GM23248 (cell line): ENCODE measurements at places on chromosomes 7 and 10. TPM values are rescaled to one million over a fixed set of nuclear protein-coding genes. Genes with fewer than 3 reads are reported as not detected.

GRCh38 chr10:22346096-22346661, 883 bp downstream of the SPAG6 start:
- DNase-seq = no peak

OR2A42 gene
- 0.25 and 0.32 TPM in 2 replicates for total RNA-seq

- DNase-seq = no peak
Measured at GRCh38 chr10:124180044-124180745, 86.8 kb upstream of the CHST15 start.

HOXA9 gene
- 32.1 and 43.7 TPM in 2 replicates for total RNA-seq

DNA sequence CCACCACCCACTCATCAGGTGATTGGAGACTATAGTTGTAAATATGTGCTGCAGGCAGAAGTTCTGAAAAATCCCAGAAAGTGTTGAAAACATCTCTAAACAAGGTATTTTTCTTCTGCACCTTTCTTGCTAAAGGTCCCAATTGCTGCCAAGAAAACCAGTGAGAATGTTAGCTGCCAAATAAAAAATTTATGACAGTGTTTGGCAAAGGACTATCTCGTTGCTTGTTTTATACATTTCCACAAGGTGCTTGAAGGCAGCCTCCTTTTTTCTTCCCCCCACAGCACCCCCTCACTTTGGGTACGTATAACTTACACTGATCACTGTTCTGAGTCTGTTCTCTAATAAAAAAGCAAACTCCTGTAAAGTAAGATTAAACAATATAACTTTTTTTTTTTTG, 158.6 kb upstream of the TCF7L2 start:
- DNase-seq = no peak

- DNase-seq = peak; percentile 40
Measured at GRCh38 chr7:92266415-92267241, 20.9 kb downstream of the ANKIB1 start.

DNA sequence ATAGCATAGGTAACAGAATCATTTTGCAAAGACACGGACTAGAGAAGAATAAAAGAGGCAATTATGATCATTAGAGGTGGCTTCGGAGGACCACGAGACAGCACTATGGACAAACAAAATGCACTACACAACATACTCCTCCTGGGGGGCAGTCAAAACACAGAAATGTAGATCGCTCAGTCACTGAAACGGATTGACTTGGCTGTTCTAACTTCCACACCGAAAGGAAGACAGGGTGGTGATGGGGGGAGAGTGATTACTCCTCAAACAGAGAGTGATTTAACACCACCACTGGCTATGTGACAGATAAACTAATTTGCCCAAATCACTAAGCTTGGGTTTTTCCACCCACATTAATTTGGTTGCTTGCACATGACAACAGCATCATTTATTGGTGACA, 14.1 kb upstream of the PPA1 start:
- DNase-seq = no peak

DNA sequence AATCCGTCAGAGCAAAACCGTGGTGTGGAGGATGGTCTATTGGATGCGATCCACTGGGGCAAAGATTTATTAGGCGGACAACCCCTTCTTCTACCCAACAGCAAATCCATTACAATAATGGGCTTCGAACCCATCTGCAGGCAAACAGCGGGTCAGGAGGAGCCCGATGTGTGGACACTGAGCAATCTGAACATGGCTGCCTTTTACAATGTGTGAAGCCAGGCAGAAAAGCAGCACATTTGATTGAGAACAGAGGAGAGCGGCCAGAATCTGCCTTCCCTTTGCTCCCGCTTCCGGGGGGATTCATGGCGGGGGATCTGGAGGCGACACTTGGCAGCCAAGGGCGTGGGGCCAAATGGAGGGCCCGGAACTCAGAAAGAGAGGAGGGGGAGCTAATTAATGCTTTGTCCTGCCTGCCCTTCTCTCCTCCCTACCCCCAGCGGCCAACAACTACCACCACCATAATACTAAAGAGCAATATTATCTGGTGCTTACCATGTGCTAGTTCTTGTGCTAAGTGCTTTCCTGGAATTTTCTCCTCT, 133.0 kb downstream of the EMX2 start:
- DNase-seq = no peak

DNA sequence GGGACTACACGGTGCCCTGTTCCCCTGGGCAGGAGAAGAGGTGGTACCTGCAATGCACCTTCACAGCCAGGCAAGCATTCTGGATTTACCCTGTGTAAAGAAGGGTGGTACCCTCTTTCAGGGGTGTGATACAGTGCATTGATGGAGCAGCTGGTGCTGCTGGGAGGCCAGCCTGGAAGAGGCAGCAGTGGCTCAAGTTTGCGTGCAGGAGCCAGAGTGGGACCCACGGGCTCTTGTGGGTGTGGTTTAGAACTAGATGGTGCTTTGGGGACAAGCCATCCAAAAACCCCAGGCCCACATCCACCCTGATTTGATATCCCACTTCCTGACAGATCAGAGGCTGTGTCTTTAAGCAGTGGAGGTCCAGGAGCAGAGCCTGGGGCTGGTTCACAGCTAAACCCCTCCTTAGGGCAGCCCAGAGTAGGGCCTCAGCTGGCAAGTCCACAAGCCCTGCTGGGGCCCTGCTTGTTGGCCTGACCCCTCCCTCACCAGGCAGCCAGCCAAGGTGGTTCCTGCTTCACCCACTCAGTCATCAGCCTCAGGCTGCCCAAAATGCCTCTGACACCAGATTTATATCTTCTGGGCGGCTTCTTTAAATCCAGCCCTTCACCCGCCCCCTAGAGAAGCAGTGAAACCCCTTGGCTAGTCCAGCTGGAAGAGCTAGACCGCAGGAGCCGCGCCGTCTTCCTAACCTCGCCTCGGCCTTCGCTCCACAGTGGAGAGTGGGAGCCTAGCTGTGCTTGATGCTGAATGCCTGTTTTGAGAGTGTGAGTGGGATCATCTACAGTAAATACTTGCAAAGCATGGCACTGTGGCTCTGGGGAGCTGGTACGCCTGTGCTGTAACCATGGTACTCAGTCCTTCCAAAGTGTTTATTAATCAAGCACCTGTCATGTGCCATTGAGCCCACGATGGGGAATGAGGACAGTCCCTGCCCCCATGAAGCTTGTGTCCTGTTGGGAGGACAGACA, 1.4 kb upstream of the ASIC3 start:
- DNase-seq = peak; percentile 67

PIK3CG gene
- not detected in 2 replicates for total RNA-seq

DNA sequence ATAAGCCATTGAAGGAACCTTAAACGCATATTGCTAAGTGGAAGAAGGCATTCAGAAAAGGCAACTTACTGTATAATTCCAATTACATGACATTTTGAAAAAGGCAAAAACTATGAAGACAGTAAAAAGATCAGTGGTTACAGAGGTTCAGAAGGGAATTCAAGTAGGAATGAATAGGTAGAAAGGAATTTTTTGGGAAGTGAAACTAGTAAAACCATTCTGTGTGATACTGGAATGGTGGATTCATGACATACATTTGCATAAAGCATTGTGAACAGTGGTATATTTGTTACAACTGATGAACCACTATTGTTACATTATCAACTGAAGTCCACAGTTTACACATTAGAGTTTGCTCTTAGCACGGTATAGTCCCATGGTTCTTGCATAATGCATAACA, 114.2 kb upstream of the GPR22 start:
- DNase-seq = peak; percentile 43

DNA sequence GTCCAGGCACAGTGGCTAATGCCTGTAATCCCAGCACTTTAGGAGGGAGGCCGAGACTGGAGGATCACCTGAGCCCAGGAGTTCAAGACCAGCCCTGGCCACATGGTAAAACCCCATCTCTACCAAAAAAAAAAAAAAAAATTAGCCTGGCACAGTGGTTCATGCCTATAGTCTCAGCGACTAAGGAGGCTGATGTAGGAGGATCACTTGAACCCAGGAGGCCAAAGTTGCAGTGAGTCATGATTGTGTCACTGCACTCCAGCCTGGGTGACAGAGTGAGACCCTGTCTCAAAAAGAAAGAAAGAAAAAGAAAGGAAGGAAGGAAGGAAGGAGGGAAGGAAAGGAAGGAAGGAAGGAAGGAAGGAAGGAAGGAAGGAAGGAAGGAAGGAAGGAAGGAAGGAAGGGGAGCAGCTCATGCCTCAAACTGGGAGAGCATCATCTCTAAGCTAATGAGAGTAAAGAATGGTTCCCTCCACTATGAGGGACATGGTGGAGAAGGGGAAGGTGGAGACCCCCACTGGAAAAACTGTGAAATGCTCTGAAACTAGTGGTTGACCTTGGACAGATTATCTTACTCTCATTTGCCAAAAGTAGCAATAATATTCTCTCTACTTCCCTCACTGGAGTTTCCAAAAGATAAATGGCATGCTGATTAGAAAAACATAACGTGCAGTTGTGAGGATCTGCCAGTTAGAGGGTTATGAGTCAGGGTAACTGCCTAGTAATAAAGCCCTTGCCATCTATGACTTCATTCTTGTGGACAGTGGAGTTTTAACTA, 16.8 kb downstream of the GIMAP5 start:
- DNase-seq = peak; percentile 33

- DNase-seq = no peak
Measured at GRCh38 chr7:28546067-28546466, 133.7 kb downstream of the CREB5 start.

DNA sequence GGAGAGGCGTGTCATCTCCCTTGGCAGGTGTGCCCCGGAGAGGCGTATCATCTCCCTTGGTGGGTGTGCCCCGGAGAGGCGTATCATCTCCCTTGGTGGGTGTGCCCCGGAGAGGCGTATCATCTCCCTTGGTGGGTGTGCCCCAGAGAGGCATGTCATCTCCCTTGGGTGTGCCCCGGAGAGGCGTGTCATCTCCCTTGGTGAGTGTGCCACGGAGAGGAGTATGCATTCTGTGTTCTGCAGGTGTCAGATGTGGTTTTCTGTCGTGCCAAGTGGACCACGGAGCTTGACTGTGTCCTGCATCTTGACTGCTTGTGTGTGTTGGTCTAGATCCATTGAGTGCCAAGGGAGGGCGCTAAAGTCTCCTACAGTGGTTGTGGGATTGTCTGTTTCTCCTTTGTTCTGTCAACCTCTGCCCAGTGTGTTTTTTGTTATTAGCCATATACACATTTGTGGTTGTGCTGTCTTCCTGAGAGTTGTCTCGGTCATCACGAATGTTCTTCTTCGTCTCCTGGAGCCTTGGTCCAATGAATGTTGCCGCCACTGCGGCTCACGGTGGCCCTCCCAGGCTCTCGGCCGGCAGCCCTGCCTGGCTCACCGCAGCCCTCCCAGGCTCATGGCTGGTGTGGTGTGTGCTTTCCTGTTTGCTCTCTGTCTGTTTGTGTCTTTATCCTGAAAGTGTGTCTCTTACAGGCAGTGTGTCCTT, 96.8 kb downstream of the INPP5A start:
- DNase-seq = peak; percentile 18

TMEM139 gene
- not detected in 2 replicates for total RNA-seq

ECHDC3 gene
- total RNA-seq = 0.63 and 0.97 TPM in 2 replicates

DNA sequence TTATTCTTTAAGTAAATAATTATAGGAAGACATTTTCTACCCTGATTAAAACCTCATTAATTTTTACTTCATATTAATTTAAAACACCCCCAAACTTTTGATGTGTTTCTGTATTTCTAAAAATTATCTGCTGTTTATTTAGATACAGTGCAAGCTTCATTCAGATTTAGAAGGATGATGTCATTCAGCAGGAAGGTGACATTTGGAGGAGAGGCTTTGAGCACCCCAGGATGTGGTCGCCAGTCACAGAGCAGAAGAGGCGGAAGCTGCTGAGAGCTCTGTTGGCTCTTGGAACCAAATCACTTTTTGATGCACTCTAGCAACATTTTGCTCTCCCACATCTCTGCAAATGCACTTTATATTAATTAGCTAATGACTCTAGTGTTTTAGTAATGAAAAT, 233.9 kb upstream of the CACNA2D1 start:
- peak; percentile 36 for DNase-seq

DNA sequence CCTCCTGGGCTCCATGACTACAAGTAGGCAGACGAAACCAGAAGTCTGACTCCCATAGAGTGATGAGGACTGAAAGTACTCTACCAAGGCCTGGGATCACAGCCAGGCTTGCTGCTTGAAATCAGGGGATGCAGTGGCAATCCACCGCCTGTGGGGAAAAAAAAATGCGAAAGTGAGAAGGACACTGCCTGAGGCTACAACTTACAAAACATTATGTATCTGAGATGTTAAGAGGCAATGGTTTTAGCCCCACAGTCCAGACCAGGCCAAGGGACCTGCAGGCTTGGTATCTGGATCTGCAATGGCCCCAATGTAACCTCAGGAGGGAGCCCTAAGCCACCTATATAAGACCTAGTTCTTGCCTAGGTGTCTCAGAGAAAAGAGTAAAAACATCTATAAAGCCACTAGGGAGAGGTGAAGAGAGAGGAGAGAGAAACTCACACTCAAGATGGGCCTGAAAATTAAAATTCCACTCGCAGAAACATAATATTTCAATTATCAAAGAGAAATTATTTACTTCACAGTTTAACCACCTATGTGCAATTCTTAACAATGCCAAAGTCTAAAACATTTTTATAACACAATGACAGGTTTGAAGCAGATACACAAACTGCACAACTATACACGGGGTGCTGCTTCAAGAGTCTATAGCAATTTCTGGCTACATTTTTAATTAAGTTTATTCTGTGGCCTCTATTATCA, 13.9 kb downstream of the DNAJC1 start:
- DNase-seq = peak; percentile 91

DNA sequence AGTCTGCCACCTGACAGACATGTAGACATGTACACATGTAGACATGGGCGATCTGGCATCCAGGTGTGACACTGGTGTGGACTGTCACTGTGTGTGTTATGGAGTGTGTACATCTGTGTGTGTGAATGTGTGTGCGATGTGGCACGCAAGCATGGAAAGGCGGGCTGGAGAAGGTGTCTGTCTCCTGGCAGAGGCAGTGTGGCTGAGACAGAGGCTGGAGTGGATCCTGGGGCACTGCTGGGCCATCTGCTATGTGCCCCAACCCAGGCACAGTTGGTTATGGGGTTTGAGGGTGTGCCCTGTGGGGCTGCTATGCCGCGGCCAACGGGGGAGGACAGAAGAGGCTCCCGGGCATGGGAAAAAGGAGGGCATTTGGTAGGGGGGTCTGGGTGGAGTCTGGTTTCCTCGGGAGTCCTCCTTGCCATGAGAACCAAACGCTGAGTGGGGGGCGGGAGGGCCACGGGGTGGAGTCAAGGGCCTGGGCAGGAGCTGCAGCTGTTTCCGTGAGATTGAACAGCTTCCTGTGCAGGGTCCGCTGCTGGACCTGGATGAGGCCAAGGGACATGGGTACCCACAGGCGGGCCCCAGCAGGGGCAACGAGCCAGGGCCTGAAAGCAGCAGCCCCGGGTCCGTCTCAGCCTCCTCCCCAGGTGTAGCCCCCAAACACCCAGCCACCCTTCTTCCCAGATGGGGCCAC, 1.3 kb downstream of the ELN start:
- no peak for DNase-seq

GRCh38 chr10:112442063-112442462, 4.7 kb downstream of the ZDHHC6 start:
- DNase-seq = no peak

OGA gene
- 73.6 and 78.0 TPM in 2 replicates for total RNA-seq

- DNase-seq = peak; percentile 77
Measured at GRCh38 chr7:141012044-141012685, 2.6 kb downstream of the MRPS33 start.

- no peak for DNase-seq
Measured at GRCh38 chr10:129056734-129057689, 410.0 kb upstream of the MGMT start.

SORBS1 gene
- 0.13 and 1.2 TPM in 2 replicates for total RNA-seq

- DNase-seq = no peak
Measured at GRCh38 chr7:154676422-154677073, 326.4 kb downstream of the PAXIP1 start.

GTF2IRD1 gene
- total RNA-seq = 3.7 and 8.6 TPM in 2 replicates

CFTR gene
- total RNA-seq = not detected in 2 replicates
